Cardiac septum (tissue), 1 donor: ENCODE measurements at places on chromosomes 2 and 18. TPM values are rescaled to one million over a fixed set of nuclear protein-coding genes. Genes with fewer than 3 reads are reported as not detected.

Gene TWSG1
- 19.2 TPM for total RNA-seq

Gene ASXL3
- total RNA-seq, result 6.1 TPM

Gene MREG
- total RNA-seq, result 0.32 TPM

Gene GPR17
- 0.19 TPM for total RNA-seq

Gene TMEM131
- total RNA-seq, result 28.6 TPM

Gene C1QL2
- not detected for total RNA-seq

Gene DNER
- total RNA-seq, result 1.00 TPM

Gene LRP2
- 0.30 TPM for total RNA-seq

Gene SNORC
- 1.1 TPM for total RNA-seq

Gene MSGN1
- total RNA-seq, result not detected

Gene MEP1B
- 0.13 TPM for total RNA-seq

Gene GAL3ST2
- not detected for total RNA-seq

DNA sequence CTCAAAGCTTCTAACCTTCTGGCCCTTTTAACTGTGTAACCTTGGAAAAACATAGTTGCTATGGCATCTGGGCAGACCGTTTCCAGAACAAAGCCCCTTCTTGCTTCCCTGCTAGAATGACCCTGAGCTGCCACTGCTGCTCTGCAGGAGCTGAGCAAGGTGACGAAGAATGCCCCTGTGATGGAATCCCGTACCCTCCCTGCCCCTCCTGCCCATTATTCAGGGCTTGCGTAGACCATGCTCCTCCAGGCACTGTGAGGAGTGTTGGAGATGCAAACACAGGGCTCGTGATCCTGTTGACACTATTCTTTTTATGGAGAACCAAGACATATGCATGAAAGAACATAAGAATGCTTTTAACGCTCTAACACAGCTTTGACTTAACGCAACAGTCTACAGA is 191.1 kb downstream of the CDH2 start:
- no peak for DNase-seq

- no peak for DNase-seq
Observed at GRCh38 chr2:41410011-41410410, 637.8 kb upstream of the PKDCC start.

- no peak for DNase-seq
Observed at GRCh38 chr2:123040506-123040905, 984.6 kb upstream of the CNTNAP5 start.

- DNase-seq, result no peak
Observed at GRCh38 chr2:74578408-74578807, 23.9 kb downstream of the DOK1 start.

DNA sequence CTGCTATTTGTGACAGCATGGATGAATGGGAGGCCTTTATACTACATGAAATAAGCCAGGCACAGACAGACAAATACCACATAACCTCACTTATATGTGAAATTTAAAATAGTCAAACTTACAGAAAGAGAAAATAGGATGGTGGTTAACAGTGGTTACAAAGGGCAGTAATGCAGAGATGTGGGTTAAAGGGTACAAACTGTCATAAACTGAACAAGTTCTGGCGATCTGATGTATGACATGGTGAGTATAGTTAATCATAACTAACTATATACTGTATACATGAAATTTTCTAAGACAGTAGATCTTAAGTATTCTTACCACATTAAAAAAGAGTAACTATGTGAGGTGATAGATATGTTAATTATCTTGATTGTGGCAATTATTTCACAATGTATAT is 558.1 kb upstream of the ZNF804A start:
- DNase-seq, result no peak

DNA sequence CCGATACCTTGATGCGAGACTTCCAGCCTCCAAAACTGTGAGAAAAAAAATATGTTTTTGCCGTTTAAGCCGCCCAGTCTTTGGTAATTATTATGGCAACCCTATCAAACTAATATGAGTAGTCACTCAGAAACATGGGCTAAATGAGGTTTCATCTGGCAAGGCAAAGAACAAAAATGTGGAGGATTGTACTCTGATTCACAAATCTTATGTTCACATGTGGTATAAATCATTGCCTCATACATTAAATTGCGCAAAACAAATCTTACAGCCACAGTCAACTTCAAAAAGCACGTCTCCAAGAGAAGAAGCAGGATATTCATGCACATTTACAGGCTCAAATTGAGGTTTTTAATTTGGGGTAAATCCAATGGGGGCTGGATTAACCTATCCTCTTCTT is 1435.4 kb upstream of the LRRTM1 start:
- DNase-seq, result no peak

GRCh38 chr2:170651624-170652325 is 63.4 kb upstream of the SP5 start:
- no peak for DNase-seq

DNA sequence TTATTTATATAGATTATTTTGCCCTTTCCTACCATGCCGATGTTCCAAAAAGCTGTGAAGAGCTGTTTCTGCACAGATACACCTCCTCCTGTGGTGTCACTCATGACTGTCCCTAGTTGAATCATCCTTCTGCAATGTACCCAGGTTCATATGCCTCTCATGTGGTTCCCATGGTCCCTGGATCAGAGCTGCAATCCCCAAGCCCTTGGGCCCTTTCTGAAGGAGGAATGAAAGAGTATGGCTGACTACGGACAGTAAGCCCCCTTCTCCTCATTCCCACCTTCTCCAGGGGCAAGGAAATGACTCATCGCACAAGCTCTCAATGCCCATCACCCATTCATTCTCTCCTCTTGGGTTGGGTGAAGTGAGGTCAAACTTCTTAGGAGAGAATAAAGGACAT is 63.9 kb upstream of the ACVR1 start:
- DNase-seq, result no peak

GRCh38 chr2:222364285-222364895 is 60.0 kb upstream of the SGPP2 start:
- no peak for DNase-seq

DNA sequence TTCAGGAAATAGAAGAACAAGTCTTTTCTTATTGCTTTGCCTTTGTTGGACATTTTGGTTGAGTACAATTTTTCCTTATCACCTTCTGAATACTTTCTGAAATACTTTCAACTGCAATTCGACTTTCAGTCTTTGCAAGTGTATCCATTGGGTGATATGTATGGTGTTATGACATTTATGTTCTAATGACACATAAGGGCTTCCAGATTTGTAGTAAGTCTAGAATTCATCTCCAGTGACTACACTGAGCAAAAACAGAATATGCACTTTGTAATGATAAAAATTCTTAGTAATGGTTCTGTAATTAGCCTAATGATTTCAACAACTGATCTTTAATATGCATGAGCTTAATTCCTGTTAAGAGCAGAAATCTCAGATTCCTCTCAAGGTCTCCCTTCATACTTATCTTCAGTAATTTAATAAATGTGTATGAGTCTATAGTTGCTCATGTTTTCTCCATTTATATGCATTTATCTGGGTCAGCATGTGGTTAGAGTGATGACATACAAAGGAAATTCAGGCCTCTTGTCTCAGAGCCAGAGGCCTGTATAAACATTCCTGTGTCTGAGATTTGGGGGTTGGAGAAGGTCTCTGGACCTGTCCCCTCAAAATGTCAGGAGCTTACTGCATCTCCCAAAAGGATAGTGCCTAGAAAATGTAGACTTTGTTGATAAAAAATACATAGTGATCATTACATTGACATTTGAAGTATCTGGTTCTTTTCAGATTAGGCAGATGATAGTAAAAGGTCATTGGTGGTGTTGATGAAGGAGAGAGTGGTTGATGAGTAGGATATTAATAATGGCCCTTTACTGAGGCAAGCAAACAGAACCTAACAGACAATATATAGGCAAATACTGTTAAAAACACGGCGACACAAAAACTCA is 114.9 kb downstream of the QPCT start:
- DNase-seq, result no peak

- DNase-seq, result no peak
Observed at GRCh38 chr2:212284166-212284565, 254.4 kb downstream of the ERBB4 start.

GRCh38 chr2:178074123-178075005 is 1.8 kb upstream of the PDE11A start:
- no peak for DNase-seq

GRCh38 chr18:75253784-75254183 is 43.2 kb downstream of the TSHZ1 start:
- no peak for DNase-seq

DNA sequence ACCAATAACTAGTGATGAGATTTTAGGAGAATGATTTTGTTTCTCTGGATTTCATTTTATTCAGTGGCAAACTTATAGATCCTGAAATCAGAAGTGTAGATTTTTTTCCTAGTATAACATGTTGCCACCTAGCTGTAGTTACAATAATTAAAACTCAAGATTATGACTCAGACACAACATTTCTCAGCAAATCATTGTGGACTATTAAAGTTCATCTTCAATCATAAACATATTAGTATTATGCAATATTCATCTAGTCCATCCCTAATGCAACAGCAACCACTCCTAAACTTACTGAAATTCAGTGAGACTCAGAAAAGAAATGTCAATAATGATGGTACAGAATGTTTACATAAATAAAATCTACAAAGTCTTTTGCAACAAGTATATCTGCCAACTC is 51.3 kb downstream of the USP34 start:
- no peak for DNase-seq

DNA sequence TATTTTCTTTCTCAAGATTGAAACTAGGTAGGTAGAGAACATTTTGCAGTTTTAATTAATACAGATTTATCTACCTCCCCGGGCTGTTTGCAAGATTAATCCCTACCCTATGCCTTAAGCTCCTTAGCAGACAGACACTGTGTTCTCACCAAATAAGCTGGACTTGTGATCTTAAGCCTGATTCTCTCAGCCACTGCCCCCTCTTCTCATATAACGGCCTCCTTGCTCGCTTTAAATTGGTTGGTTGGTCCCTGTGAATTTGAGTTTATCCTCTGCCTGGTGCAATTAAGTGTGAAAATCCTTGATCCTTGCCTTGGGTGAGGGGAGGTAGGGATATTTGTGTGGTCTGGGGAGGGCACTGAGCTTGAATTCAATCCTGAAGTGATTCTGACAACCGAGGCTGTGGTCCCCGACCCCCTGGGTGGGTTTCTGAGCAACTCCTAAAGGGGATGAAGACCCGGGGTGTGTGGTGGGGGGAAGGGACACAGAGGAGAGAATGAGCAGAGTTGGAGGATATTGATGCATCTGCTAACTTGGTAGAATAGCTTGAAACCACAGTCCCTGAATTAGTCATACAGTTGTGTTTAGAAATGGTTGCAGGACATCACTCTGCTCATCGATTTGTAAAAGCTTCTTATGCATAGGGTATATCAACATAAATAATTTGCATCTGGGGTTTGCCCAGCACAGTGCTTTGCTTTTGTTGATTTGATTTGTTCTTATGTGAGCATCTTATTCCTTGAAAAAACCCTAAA is 36.9 kb upstream of the NCKAP5 start:
- DNase-seq, result no peak

DNA sequence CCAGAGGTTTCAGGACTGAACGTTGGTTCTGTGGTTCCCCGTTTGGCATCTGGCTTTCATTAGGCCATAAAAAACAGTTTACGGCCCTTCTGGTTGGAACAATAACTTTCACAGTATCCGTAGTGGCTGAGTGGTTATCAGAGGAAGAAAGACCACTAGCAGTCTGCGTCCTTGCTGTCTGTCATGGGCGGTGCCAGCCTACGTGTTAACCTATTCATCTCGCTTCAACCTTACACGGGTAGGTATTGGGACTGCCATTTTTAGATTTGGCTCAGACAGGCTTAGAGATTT is 42.6 kb upstream of the ROCK2 start:
- DNase-seq, result no peak

DNA sequence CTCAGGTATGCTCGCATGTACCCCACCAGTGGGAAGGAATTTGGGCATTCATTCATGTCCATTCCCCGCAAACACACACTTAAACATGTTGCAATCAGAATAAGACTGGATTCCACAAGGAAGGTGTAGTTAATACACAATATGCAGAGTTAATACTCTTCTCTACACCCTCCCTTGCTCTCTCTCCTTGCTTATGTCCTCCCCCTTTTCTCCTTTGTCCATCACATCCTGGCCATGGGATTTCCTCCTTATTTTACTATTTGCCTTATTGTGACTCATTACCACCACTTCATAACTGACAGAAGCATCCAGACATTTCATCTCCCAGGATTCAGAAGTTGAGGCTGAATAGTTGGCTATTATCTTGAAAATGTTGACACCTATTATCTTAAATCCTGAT is 473.8 kb upstream of the SPHKAP start:
- DNase-seq, result no peak

DNA sequence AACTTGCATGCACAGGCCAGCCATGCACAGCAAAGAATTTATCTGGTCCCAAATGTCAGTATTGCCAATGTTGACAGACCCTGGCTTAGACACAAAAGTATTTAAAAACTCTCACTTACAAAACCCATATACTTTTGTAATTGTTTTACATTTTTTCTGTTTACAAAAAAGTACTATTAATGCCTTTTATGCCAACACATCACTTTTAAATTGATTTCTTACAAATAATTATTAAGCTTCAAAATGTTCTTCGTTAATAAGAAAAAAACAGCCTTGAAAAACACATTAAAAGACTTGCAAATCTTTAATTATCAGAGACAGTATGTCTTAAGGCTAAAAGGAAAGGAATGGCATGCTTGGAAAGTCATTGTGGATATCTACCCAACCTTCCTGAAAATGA is 181.3 kb upstream of the TWIST2 start:
- no peak for DNase-seq

- DNase-seq, result no peak
Observed at GRCh38 chr2:8524388-8524787, 157.5 kb upstream of the ID2 start.

GRCh38 chr2:29039718-29040480 is 34.4 kb downstream of the PCARE start:
- DNase-seq, result no peak

DNA sequence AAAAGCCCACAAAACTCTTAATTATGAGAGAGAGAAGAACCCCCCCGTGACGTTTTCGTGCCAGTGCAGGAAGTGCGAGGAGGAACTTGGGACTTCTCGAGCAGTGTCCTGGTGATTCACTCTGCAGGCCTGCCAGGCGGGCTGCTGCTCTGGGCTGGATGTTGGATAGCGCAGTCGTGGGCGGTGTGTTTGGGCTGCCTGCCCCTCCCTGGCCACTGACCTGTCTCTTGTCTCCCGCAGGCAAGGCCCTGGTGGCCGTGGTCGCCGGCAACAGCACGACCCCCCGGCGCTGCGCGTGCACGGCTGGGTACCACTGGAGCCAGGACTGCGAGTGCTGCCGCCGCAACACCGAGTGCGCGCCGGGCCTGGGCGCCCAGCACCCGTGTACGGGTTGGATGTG is 29.0 kb downstream of the TNFRSF11A start:
- no peak for DNase-seq

- no peak for DNase-seq
Observed at GRCh38 chr2:30997979-30998378, 140.3 kb downstream of the GALNT14 start.

- no peak for DNase-seq
Observed at GRCh38 chr2:74070991-74071390, 76.7 kb downstream of the BOLA3 start.

DNA sequence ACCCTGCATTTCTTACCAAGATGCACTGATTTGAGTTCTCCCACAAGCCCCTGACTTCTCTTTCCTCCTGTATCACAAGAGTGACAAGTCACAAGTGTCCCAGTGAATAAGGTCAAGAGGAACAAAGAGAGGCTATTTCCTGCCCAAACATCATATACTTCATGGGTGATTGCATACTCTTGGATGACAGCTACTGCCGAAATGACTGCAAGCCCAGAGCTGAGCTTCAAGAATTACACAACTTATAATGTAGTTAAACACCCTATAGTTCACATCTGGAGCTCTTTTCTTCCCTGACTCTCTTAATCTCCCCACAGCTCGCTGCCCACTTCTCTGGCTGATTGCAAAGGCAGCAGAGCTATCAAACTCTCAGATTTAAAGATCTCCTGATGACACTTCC is 289.7 kb upstream of the PARD3B start:
- no peak for DNase-seq

GRCh38 chr2:56244911-56245530 is 61.2 kb downstream of the CCDC85A start:
- DNase-seq, result no peak
